Stromal cell of bone marrow (primary cell): ENCODE measurements at places on chromosomes 7 and 10.

- DNase-seq: peak; percentile 34
These were observed 83.6 kb downstream of the KMT2E start for GRCh38 chr7:105097619-105098018.

- peak; percentile 57 for DNase-seq
These were observed 209.8 kb upstream of the RHOBTB1 start for GRCh38 chr10:61153771-61154170.

GRCh38 chr7:26101361-26102151 lies 50.4 kb upstream of the NFE2L3 start:
- DNase-seq: no peak

DNA sequence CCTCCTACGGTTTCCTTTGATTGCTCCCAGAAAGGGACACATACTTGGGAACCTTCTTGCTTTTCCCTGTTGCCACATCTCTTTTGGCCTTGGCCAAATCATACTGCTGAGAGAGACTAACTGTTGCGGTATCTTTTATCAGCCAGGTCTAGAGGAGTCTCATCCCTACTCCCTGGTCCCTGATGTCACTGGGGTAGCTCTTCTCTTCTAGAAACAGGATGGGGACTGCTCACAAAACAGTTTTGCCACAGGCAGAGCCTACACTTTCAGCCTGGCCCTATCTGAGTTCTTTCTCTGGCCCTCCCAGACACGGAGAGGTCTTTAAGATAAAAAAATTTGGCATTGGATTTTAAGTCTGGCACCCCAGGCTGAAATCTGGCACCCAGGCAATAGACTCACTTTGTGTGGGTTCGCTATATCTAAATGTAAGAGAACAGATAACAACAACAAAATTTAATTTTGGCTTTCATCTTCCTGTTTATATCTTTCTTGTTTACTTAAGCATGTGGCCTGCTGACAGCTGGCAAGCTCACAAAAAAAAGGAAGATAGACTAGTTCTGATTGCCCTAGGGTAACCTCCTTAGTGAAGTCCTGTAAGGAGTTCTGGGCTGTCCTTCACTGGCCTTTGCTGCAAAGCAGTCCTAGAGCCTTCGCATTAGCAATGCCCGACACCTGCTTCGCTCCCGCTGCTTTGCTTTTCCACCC lies 228.3 kb upstream of the NPVF start:
- DNase-seq: no peak

- DNase-seq: no peak
These were observed 22.4 kb downstream of the GPR141 start for GRCh38 chr7:37705976-37706375.

DNA sequence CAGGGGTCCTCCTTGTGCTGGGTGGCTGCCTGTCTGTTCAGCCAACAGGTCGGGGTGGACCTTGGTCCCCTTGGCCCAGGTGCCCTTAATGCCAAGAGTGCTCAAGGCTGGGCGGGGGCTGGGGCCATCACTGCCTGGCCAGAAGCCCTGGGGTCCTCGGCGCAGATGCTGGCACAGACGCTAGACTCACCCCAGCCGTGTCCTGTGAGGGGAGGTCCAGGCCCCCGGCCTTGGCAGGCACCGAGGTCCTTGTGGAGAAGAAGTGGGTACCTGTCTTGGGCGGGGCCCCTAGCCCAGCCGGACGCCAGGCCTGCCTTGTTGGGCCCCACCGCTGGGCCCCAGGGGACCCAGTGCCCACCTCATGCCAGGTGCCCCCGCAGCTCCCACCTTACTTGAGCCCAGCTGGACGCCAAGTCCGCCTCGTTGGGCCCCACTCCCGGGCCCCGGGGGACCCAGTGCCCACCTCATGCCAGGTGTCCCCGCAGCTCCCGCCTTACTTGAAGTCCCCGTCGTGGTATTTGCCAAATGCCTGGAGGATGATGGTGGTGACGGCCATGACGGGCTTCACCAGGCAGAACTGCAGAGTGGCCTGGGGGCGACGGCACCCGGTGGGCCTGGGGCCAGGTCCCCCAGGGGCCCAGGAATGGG lies 6.5 kb downstream of the TMEM184A start:
- no peak for DNase-seq

DNA sequence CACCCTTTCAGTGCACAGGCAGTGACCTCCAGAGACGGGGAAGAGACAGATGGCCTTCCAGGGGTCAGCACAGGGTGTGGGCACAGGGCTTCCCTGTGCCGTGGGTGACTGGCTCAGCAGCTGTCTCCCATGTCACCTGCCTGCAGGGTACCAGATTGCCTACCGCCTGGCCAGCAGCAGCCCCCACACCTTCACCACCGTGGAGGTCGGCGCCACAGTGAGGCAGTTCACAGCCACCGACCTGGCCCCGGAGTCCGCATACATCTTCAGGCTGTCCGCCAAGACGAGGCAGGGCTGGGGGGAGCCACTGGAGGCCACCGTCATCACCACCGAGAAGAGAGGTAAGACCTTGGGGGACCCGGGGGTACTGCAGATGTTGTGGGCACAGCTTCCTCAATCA lies 536.5 kb upstream of the FOXK1 start:
- DNase-seq: no peak

GRCh38 chr7:131555552-131556052 lies 826 bp downstream of the PODXL start:
- DNase-seq: no peak

GRCh38 chr7:37786741-37787569 lies 61.4 kb upstream of the NME8 start:
- DNase-seq: no peak

DNA sequence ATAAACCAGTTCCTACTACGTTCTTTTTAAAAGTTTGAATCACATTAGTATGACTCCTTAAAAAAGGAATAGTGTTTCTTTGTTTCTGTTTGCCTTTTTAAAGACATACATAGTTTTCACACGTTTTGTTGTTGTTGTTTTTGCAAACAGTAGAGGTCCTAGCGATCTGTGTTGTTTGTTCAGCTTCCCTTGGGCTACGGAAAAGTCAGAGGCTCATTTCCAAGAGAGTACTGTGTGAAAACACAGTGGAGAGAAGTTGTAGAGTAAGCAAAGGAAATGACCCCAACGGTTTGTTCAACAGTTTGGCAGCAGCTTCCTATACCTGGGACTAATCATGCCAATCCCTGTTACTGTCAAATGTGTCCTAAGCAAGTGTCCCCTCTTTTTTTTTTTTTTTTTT lies 87.1 kb upstream of the STEAP1 start:
- DNase-seq: no peak

GRCh38 chr7:101867265-101867664 lies 49.8 kb downstream of the CUX1 start:
- no peak for DNase-seq

DNA sequence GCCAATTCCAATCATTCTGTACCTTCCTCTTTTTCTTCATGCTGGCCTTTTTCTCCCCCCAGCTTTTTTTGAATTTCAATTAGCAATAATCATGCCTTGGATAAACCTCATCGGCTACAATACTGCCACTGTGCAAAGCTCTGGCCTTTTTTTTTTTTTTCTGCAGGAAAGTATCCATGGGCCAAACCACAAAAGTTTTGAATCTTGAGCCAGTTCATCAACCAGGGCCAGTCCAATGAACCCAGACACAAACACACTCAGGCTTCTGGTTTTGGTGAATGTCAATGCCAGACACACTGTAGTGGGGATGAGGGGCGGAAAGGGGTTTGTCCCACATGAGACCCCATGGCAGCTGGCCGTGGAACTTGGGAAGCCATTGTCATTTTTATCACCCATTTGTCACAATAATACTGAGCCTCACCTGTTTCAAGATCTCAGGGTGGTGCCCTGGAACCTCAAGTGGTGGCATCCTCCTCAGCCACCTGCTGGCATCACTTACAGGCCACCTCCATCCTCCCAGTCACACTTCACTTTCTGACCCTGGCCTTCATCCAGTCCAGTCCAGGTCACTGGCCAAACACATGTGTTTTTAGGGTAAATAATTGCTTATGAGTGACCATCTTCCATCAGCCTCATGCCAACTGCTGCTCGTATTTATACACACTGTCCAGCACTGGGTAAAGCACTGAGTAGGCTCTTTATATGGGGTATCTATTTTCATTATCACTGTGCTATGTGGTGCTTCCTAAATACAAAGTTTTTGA lies 40.8 kb upstream of the TSPAN33 start:
- no peak for DNase-seq

GRCh38 chr7:27168265-27168947 lies 3.1 kb upstream of the HOXA9 start:
- DNase-seq: no peak

GRCh38 chr10:30088178-30088577 lies 28.8 kb upstream of the JCAD start:
- no peak for DNase-seq

- DNase-seq: no peak
These were observed 10.3 kb upstream of the WNT2 start for GRCh38 chr7:117333168-117333567.

DNA sequence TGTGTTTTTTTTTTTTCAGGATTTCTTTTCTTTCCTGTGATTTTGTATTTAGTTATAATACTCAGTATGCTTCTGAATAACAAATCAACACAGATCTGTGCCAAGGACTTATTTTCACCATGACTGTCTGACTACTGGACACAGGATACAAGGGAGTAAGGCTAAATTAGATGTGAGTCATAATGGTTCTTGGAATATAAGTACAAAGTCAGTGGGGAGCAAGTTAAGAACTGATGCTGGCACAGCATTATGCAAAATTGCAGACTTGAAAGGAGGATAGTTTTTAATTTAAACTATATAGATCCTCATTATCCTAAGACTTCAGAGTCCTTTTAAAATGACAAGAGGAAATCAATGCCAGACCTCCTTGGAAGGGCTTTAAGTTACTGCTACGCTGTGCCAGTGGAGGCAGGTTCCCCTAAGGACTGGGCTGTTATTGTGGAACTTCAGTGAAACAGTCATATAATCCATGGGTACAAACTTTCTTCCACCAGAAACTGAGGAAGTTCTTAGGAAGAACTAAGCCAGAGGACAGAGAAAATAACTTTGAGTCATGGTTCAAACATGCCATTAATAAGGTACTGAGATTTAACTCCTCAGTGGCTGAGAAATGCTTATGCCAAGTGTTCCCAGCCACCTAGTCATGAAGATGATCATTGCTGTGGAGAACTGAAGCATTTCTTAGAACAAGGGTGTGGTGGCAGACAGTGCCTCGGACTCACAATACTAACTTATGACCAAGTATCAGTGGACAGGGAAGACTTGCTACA lies 531.2 kb downstream of the HTR7 start:
- DNase-seq: peak; percentile 70

DNA sequence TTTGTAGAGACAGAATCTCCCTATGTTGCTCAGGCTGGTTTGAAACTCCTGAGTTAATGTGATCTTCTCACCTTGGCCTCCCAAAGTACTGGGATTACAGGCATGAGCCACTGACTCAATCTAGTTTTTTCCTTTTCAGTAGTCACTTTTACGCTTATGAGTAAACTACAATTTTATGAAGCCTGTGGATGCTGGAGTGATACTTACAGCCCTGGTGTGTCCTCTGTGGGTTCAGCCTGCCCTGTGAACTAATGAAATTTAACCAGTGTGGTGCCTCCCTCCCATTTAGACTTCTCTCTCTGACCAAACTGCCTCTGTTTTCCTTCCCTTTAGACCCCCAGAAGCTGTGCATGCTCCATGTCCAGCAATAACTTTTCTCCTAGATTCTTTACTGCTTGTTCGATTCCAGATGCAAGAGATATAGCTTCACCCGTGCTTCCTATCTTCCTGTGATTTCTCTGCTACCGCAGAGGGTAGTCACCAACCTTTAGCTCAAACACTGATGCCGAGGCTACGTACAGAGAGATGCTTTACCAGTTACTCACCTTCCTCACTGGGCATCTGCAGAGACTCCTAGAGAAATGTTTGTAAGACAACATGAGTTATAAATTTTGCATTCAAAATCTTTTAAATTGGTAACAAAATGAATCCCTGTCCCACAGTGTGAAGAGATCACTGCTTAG lies 90.8 kb downstream of the KIAA1217 start:
- no peak for DNase-seq

DNA sequence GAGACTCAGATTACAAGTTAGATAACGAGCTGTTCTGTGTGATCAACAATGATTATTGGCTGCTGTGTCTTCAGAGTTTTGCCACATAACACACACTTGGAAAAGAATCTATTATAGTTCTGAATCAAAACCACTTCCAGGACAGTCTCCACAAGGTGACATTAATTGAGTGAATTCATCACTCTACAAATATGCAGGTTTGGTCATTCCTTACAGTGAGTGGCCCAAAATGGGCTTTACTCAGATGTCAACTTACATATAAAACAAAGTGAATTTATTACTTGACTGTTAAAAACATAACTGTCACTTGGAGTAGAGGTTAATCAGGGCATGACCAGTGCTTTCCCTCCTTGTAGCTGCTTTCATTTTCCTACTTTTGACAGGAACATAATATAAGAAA lies 984.3 kb downstream of the REEP3 start:
- no peak for DNase-seq

GRCh38 chr7:158966780-158967390 lies 110.5 kb downstream of the DYNC2I1 start:
- no peak for DNase-seq

DNA sequence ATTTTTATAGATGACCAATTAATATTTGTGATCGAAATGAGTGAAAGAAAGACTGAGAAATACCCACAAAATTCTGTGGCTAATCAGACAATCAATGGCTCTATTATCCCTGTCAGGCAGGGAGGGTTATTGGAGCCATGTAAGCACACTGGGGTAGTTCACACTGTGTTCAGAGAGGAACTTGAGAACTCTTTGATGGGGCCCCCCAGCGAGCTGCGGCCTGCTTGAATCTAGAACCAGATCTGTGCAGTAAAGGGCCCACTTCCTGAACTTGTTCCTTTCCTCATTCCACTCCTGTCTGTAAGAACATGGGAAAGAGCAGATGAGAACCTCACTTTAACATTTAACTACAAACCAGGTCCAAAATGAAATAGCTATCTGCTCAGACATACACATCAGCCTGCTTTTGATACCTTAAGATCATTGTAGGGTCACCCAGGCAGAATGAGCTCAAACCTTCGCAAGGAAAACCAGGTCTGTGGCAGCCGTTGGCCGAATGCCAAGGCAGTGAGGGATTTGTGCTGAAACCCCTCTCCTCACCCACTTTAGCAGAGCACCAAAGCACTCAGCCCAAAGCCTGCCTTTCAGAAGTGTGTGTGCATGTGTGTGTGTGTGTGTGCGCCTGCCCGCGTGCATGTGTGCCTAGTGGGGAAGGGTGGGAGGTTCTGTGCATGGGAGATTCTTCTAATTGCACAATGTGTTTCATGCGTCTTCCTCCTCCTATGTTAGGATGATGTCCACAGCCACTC lies 365.6 kb upstream of the MGMT start:
- no peak for DNase-seq

GRCh38 chr10:786633-787474 lies 97.4 kb upstream of the DIP2C start:
- DNase-seq: no peak
